ENCODE measurements at places on chromosomes 6 and 20. TPM values are rescaled to one million over a fixed set of nuclear protein-coding genes. Genes with fewer than 3 reads are reported as not detected.

Gene OPN5
- total RNA-seq: not detected

DNA sequence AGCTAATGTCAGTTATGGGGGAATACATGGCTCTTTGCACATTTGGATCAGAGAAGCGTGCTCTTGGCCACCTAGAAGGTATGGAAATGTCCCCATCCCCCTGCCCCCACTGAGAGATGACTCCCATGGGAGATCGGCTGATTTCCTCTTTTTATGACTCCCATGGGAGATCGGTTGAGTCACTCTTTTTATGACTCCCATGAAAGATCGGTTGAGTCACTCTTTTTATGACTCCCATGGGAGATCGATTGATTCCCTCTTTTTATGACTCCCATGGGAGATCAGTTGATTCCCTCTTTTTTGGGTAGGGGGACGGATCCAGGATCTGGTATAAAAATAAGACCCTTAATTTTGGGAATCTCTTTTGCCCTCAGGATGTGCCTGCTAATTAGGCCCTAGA lies 10.3 kb upstream of the TAAR9 start:
- no peak overlapping the region for H3K4me3 ChIP-seq
- peaks cover 2% of the 10 kb centered on the region for H3K4me1 ChIP-seq
- DNase-seq: no peak
- no peaks in the 10 kb centered on the region for H3K36me3 ChIP-seq
- H3K27me3 ChIP-seq: peaks cover 14% of the 10 kb centered on the region

DNA sequence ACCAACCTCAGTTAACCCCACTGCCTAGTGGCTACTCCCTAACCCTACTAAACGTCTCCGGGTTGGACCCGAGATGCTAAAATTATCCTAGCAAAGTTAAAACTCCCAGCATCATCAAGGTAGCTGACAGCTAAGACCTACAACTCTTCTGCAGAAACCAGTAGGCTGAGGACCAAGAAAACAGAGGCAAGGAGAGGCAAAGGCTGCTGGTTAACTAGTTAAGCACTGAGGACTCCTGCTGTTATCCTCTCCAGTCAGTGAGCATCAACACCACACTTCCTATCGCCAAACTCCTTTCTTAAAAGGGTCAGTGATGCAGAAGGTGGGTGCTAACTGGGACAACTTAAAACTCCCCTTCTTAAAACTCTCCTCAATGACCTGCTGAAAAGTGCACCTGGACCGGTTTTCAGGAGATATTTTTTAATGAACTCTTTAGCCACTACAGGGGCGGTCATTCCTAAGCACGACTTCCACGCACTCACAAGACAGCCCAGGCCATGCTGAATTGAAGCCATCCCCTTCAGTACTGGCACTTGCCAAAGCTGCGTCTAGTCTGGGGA lies 1.7 kb downstream of the TRERF1 start:
- H3K4me3 ChIP-seq: peak overlapping the region; percentile 88
- peak; percentile 14 for DNase-seq
- peaks cover 6% of the 10 kb centered on the region for H3K36me3 ChIP-seq
- H3K27me3 ChIP-seq: peaks cover 7% of the 10 kb centered on the region
- peaks cover 49% of the 10 kb centered on the region for H3K4me1 ChIP-seq

Gene HLA-DMA
- 14.5 TPM for total RNA-seq

- H3K4me1 ChIP-seq: no peaks in the 10 kb centered on the region
- no peak for DNase-seq
- peaks cover 13% of the 10 kb centered on the region for H3K27me3 ChIP-seq
- no peaks in the 10 kb centered on the region for H3K36me3 ChIP-seq
- H3K4me3 ChIP-seq: no peak overlapping the region
- H3K27ac ChIP-seq: no peak overlapping the region
Measured at GRCh38 chr20:7933346-7933745, 6.9 kb downstream of the HAO1 start.

DNA sequence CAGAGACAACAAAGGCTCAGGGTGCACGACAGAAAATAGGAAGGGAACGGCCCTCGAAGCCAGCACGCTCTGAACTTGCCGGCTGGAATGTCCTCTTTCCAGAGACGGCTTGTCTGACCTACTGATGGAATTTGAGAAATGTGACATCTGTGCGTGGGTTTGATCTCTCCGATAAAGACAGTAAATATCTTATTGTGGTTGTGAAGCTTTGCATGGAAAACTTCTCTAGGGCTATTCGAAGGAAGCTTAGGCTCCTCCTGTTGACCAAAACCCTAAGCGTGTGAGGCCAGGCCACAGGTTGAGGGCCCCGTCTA lies 247.3 kb downstream of the ZNF217 start:
- DNase-seq: no peak
- no peak overlapping the region for H3K4me3 ChIP-seq
- peaks cover 2% of the 10 kb centered on the region for H3K4me1 ChIP-seq
- H3K27ac ChIP-seq: no peak overlapping the region
- H3K36me3 ChIP-seq: peaks cover 16% of the 10 kb centered on the region
- no peaks in the 10 kb centered on the region for H3K27me3 ChIP-seq

DNA sequence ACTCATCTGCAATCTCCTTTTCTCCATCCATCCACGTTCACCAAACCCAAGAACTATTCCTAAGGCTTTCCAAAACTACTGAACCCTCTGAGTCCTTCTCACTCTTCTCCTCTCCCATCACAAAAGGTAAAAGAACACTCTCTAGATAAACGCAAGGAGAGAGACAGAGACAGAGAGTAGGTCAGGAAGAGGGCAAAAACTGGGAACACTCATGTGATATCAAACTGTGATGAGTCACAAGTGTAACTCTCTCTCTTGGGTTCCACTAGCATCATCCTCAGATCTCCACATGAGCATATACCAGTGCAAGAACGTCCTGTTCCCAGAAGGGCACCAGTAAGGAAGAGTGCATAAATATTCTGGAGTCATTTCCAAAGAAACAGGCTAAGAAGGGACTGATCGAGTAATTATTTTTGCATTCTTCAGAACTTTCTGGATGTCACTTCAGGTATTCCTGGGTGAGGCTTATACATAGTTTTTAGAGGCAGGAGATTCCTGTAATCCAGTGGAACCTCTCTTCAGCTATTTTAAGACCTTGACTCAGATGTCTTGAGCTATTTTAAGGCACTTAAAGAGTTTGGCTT lies 47.3 kb upstream of the STXBP5 start:
- H3K27me3 ChIP-seq: no peaks in the 10 kb centered on the region
- H3K27ac ChIP-seq: no peak overlapping the region
- no peaks in the 10 kb centered on the region for H3K36me3 ChIP-seq
- no peak for DNase-seq
- H3K4me3 ChIP-seq: no peak overlapping the region

DNA sequence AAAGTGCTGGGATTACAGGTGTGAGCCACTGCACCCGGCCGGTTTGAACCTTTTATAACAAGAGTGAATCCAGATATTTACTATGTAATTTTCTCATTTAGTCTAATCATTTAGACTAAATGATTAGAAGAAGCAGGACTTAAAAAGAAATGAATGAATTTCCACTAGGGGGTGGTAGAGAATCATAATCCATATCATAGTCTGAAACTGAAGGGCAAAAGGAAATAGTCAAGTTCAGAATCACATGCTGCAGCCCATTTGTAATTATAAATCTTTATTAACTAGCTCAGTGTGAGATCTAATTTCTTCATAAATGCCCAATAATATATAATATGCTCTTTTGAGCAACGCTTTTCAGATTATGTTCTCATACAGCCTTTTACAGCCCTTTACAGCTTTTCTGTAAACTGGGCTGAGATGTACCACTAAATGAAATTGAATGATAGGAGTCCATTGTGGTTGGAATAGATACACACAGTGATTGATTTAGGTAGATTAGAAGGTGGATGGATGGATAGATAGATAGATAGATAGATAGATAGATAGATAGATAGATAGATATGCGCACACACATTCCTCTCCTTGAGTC lies 31.8 kb downstream of the PSMB9 start:
- H3K27me3 ChIP-seq: no peaks in the 10 kb centered on the region
- no peaks in the 10 kb centered on the region for H3K36me3 ChIP-seq
- H3K27ac ChIP-seq: no peak overlapping the region
- DNase-seq: no peak

DNA sequence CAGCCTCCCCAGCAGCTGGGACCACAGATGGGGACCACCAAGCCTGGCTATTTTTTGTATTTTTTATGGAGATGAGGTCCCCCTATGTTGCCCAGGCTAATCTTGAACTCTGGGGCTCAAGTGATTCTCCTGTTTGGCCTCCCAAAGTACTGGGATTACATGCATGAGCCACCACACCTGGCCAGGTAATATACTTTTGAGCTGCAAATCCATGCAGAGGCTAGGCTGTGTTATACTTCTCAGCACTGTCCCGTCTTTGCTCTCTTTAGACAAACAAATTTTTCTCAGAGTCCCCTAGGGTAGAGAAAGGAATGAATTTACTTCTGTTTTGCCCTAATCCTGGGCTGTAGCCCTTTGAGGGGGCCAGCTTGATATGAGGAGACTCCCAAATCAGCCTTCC lies 13.4 kb upstream of the SCAF8 start:
- no peak for DNase-seq
- H3K27me3 ChIP-seq: peaks cover 14% of the 10 kb centered on the region
- peaks cover 4% of the 10 kb centered on the region for H3K36me3 ChIP-seq
- no peaks in the 10 kb centered on the region for H3K4me1 ChIP-seq
- no peak overlapping the region for H3K4me3 ChIP-seq
- H3K27ac ChIP-seq: no peak overlapping the region

Gene RNF39
- total RNA-seq: not detected

Gene LRRN4
- total RNA-seq: not detected

- H3K27me3 ChIP-seq: no peaks in the 10 kb centered on the region
- no peak overlapping the region for H3K27ac ChIP-seq
- peaks cover 55% of the 10 kb centered on the region for H3K36me3 ChIP-seq
- no peak for DNase-seq
- H3K4me1 ChIP-seq: peaks cover 34% of the 10 kb centered on the region
Measured at GRCh38 chr6:144158133-144158532, 7.8 kb downstream of the STX11 start.

Gene CALHM4
- total RNA-seq: not detected

- H3K36me3 ChIP-seq: no peaks in the 10 kb centered on the region
- DNase-seq: no peak
- no peaks in the 10 kb centered on the region for H3K4me1 ChIP-seq
- no peak overlapping the region for H3K4me3 ChIP-seq
- H3K27me3 ChIP-seq: peaks cover 8% of the 10 kb centered on the region
Measured at GRCh38 chr6:147734151-147734550, 225.7 kb downstream of the SAMD5 start.

Gene KCNG1
- 0.59 TPM for total RNA-seq

Gene ZNF334
- total RNA-seq: 2.1 TPM

Gene LCA5
- 0.29 TPM for total RNA-seq

GRCh38 chr20:54434196-54434595 lies 41.2 kb upstream of the DOK5 start:
- H3K27me3 ChIP-seq: peaks cover 13% of the 10 kb centered on the region
- H3K4me1 ChIP-seq: no peaks in the 10 kb centered on the region
- H3K27ac ChIP-seq: no peak overlapping the region
- DNase-seq: no peak
- H3K4me3 ChIP-seq: no peak overlapping the region
- H3K36me3 ChIP-seq: no peaks in the 10 kb centered on the region

- H3K4me1 ChIP-seq: peaks cover 10% of the 10 kb centered on the region
- H3K4me3 ChIP-seq: no peak overlapping the region
- H3K36me3 ChIP-seq: no peaks in the 10 kb centered on the region
- H3K27ac ChIP-seq: no peak overlapping the region
- no peak for DNase-seq
Measured at GRCh38 chr6:107493158-107494057, 3.5 kb downstream of the SOBP start.

DNA sequence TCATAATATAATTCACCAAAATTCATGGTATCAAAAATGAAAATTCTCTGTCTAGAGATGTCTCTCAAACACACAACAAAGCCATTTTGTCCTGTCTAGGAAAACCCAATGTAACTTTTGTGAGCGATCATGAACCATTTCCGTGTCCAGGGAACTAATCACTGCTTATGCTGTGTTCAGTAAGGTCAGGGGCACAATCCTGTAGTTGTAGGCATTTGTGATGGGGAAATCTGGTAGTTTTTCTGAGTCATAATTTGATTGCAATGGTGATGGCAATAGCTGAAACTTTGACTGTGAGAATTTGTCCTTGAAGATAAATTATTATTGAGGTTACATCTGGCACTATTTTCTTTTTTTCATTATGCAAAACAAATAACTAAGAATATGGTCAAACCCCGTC lies 21.0 kb upstream of the GCLC start:
- no peak overlapping the region for H3K27ac ChIP-seq
- H3K27me3 ChIP-seq: peaks cover 9% of the 10 kb centered on the region
- no peaks in the 10 kb centered on the region for H3K36me3 ChIP-seq
- H3K4me3 ChIP-seq: no peak overlapping the region
- DNase-seq: no peak

DNA sequence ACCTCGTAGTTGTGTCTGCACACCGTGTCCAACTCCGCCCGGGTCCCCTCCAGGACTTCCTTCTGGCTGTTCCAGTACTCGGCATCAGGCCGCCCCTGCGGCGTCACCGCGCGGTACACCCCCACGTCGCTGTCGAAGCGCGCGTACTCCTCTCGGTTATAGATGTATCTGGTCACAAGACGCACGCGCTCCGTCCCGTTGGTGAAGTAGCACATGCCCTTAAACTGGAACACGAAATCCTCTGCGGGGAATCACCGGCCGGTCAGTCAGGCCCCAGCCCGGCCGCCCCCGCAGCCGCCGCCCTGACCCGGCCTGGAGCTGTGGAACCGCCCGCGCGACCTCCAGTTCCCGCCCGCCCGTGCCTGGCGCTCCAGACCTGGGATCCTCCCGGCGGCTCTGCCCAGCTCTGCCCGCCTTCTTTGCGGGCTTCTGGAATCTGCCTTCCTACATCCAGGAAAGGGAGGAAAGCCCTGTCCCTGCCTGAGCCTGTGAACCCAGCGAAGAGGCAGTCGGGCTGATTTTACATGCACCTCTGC lies 1.6 kb downstream of the HLA-DQB1 start:
- H3K27me3 ChIP-seq: peaks cover 32% of the 10 kb centered on the region
- peak overlapping the region; percentile 70 for H3K4me3 ChIP-seq
- DNase-seq: peak; percentile 62
- H3K4me1 ChIP-seq: peaks cover 40% of the 10 kb centered on the region
- H3K36me3 ChIP-seq: no peaks in the 10 kb centered on the region
- H3K27ac ChIP-seq: no peak overlapping the region

DNA sequence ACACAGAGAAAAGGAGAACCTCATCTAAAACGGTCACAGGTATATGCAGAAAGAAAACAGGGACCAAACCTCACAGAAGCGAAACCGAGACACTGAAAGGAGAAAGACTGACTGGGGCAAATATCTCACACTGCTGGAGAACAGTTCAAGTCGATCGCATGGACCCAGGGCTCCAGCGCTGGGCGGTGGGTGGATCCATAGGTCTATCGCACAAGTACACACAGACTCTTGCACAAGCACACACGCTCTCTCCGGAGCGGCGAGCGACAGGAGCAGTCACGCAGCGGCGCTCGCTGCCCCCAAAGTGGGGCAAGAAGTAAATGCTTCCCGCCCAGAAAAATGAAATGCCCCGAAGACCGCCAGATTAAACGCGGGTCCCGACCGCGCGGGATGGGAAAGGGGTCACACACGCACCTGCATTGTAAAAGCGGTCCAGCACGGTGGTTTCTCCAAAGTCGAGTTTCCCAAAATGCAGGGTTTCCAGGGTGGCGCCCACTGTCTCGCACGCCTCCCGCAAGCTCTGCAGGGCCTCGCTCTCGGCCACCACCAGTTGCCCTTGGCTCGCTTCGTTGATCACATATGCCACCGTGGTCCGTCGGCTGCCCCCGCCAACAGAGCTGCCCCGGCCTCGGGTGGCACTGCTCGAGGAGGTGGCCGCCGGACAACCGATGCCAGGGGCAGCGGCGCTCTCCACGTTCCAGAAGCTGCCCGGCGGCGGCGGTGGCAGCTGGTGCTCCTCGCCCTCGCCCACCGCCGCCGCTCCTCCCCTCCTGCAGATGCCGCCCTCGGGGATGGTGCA lies 782 bp downstream of the MAP3K5 start:
- H3K36me3 ChIP-seq: peaks cover 6% of the 10 kb centered on the region
- H3K4me1 ChIP-seq: peaks cover 39% of the 10 kb centered on the region
- no peaks in the 10 kb centered on the region for H3K27me3 ChIP-seq
- H3K4me3 ChIP-seq: peak overlapping the region; percentile 89
